Naive thymus-derived CD8-positive, alpha-beta T cell (primary cell): ENCODE measurements at places on chromosomes 13 and 19.

DNA sequence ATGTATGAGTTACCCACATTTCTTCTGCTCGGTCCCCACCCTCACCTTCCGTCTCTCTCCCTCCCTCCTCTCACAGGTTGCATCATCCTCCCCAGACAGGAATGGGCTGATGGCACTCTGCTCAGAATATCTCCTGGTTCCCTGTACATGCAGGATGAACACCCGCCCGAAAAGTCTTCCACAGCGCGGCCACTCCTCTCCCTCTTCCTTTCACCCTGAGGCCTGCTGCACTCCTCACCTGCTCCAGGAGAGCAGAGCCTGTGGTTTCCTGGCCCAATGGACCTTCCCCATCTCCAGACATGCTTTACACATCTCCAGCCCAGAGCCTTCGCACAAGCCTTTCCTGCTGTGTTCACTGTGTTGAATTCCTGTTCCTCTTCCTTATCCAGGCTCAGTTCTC lies 40.9 kb downstream of the GSX1 start:
- DNase-seq, result no peak

- no peak for DNase-seq
Measured at GRCh38 chr19:16623576-16623975, 4.4 kb downstream of the MED26 start.

- no peak for DNase-seq
Measured at GRCh38 chr19:16470541-16470910, 1.2 kb downstream of the EPS15L1 start.

- DNase-seq, result no peak
Measured at GRCh38 chr19:12607631-12608030, 3.0 kb downstream of the ZNF490 start.

DNA sequence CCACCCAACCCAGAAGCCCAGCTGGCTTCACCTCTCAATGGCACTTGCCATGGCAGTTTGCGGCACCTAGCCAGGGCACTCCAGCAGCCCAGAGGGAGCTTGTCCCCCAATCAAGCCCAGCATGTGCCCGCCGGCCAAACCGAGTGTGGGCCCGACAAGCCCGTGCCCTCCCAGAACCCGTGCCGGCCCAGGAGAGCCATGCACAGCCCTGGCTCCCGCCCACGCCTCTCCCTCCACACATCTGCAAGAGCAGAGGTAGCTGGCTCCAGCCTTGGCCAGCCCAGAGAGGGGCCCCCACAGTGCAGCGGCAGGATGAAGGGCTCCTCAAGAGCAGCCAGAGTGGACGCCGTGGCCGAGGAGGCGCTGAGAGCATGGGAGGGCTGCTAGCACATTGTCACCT lies 2278.0 kb upstream of the PCDH20 start:
- DNase-seq, result no peak

DNA sequence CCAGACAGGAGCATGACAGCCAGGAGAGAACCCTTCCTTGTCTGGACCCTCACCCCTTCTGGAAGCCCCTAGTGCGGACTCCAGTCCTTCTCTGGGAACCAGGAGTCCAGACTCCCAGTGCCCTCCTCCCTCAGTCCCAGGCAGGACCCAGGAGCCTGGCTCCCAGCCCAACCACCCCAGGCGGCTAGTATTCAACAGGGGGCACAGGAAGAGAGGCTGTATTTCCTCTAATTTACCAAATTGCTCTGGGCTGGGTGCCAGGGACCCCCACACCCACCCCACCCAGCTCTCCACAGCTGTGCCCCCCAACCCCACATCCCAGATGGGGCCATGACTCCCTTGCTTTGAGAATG lies 3.3 kb downstream of the GRIN2D start:
- DNase-seq, result no peak

DNA sequence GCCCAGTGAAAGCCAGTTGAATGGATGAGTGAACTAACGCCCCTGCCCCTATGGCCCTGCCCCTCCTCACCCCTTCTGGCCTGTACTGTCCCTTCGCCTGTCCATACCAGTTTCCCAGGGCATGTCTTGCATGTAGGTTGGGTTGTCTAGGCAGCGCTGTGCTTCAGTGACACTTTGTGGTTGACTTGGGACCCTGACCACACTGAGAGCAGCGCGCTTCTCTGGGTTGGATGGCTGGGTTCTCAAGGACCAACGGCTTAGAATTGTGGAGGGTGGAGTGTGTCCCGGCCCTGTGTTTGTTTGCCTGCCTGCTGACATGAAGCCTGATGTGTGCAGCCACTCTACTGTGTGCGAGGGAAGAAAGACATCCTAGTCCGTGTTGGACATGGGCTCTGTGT lies 15.8 kb downstream of the GATAD2A start:
- DNase-seq, result no peak

GRCh38 chr13:74476365-74476764 lies 342.2 kb upstream of the KLF12 start:
- no peak for DNase-seq
